ENCODE measurements at places on chromosomes 11 and 22.

DNA sequence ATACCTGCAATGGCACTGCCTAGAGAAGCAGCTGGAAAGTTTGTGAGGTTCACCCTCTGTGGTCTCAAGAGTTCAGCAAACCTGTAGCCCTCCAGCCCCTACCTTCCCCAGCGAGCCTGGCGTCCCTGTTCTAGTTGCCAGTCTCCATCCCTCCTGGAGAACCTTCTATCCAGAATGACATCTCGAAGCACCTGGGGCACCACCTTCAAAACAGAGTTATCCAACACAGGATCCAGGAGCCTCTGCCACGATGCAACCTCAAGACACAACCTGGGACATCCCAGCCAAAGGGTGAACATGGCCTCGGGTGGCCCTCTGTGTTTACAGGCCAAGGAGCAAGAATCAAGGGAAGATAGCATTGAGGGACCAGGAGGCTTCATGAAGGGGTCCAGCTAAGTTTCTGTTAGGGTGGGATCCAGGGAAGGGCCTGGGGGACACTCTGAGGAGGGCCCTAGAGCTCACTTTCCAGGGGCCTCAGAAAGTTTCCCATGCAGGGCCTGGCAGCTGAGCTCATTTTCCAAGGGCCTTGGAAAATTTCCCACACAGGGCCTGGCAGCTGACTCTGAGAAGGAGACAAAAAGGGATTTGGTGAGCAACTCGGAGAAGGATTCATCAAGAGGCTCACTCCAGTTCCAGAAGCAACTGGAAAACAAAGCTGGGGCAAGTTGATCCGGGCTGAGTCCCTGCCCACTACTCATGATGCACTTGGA is 36.9 kb upstream of the SYT13 start:
- no peak for DNase-seq

- no peak for DNase-seq
Measured at GRCh38 chr11:132423266-132423665, 1052.9 kb downstream of the NTM start.

DNA sequence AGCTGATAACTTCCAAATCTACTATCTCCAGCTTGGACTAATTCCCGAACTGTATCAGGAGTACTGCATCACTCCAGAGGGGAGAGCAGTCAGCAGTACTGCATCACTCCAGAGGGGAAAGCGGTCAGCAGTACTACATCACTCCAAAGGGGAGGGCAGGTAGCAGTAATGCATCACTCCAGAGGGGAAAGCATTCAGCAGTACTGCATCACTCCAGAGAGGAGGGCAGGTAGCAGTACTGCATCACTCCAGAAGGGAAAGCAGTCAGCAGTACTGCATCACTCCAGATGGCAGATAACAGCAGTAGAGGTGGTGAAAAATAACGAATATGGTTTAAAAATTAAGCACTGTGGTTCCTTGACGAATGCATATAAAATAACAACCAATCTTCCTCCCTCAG is 8.4 kb downstream of the CWC15 start:
- DNase-seq = no peak

DNA sequence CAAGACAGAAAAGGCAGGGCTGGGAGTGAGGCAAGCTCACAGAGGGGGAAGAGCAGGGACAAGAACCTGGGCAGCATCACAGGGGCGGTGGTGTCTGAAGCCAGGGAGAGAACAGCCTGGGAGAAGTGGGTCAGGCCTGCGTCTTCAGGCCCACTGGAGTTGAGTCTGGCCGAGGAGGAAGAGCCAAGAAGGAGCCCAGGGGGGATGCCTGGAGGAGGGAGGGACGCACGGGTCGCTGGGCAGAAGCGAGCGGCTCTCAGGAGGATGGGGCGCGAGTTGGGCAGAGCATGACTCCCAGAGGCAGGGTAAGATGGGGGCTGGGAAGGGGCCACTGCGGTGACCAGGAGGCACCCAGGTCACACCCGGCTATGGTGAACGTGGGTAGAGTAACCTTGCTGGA is 18.5 kb downstream of the LRFN4 start:
- DNase-seq = no peak

- no peak for DNase-seq
Measured at GRCh38 chr11:109554951-109555350, 133.0 kb downstream of the C11orf87 start.

- peak; percentile 56 for DNase-seq
Measured at GRCh38 chr11:122781378-122782195, 56.7 kb upstream of the CRTAM start.

GRCh38 chr11:15195454-15196200 is 80.9 kb downstream of the INSC start:
- no peak for DNase-seq

GRCh38 chr11:118059246-118059940 is 17.5 kb upstream of the TMPRSS4 start:
- DNase-seq = no peak

DNA sequence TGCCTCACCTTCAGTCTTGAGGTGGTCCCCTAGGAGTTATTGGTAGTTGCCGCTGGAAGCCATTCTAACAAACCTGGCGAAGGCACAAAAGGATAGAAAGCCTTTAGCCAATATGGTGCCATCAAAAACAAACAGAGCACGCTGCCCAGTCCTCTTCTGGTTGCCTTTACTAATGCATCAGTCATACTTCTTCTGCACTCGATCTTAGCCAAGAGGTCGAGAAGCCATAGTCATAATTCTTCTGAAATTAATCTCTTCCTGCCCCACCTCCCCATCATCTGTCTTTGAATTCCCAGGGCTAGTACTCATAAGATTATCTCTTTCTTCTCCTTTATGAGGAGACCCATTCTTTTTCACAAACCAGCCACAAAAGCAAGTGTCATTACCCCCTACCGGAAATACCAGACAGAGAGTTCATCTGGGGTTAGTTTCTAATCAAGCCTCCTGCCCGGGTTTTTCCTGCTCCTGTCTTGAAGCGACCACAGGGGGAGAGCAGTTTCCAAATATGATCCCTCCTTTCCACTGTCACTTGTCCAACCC is 21.4 kb upstream of the EHF start:
- DNase-seq = no peak

DNA sequence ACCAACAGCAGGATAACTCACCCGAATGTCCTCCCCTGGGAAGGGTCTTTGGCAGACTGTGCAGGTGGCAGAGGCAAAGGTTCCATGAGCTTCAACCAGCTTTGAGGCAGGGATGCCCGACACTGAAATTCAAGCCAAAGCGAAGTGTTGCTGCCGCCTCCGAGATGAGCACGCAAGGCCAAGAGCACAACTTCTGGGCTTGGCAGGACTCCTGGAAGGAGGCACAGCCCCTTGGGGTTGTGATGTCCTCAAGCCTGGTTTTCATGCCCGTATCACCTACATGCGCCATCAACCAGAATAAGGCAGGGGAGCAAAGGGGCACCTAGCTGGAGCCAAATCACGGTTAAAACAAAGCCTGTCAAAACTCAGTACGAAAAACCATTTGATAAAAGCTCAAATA is 5.7 kb downstream of the SIRT3 start:
- DNase-seq = no peak

- DNase-seq = no peak
Measured at GRCh38 chr11:76212086-76213035, 6.1 kb upstream of the WNT11 start.

DNA sequence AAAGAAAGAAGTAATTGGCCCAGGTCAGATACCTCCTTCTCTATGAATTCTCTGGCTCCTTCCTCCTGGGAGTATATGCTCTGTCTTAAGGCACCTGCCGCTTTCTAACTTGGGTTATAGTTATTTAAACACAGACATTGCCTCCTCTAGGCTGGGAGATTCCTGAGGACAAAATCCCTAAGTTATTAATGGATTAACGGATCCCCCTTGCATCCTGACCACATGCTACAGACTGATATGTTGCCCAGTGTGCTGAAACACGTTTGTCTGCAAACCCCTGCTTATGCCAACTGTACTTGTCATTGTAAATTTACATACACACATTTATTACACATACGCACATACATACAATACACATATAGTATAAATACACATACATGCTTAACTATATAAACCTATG is 35.3 kb downstream of the PACSIN2 start:
- no peak for DNase-seq

- DNase-seq = no peak
Measured at GRCh38 chr11:110518809-110519514, 89.2 kb downstream of the FDX1 start.

DNA sequence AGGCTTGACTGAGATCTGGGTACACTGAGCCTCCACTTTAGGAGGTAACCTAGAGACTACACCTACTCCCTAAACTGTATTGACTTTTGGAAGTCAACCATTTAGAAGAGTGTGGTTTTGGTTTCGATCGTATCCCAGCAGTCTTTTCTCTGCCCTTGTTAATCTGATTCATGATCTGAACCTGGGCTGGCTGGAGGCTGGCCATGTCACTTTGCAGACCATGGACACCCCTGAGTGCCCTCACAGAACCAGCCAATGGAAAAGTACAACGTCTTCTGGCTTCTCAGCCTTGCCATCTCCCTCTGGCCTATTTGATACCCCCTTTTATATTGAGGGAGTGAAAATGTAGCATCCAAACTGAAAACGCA is 10.8 kb downstream of the EHF start:
- no peak for DNase-seq

DNA sequence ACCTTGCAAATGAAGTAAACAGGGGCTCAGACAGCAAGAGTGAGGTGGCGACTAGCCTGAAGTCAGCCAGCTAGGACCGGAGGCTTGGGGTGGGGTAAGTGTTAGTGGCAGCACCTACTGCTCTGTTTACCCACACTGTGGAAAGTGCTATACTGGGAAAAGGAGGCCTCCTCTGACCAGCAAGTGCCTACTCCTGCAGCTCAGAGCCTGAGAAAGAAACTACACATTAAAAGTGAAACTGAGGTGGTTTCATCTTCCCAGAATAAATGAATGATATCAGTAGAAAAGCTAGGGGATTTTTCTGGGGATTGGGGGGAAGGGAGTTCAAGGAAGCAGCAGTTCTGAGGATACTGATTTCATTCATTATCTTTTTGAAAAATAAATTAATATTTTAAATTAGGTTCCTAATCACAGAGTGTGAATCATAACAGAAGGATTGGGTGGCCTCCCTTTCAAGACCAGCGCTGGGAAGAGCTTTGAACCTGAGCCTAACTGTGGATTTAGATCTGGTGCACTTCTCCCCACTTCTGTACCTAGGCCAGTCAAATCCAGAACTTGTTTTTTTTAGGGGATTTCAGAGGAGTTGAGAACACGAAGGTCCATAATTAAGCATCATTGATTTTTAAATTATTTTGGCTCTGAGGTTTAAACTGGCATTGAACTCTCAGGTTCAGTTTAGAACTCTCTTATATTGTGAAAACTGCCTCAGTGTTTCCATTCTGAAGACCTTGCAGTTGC is 48.1 kb upstream of the GRAMD1B start:
- DNase-seq = no peak

- no peak for DNase-seq
Measured at GRCh38 chr11:68436985-68437926, 23.3 kb upstream of the PPP6R3 start.

DNA sequence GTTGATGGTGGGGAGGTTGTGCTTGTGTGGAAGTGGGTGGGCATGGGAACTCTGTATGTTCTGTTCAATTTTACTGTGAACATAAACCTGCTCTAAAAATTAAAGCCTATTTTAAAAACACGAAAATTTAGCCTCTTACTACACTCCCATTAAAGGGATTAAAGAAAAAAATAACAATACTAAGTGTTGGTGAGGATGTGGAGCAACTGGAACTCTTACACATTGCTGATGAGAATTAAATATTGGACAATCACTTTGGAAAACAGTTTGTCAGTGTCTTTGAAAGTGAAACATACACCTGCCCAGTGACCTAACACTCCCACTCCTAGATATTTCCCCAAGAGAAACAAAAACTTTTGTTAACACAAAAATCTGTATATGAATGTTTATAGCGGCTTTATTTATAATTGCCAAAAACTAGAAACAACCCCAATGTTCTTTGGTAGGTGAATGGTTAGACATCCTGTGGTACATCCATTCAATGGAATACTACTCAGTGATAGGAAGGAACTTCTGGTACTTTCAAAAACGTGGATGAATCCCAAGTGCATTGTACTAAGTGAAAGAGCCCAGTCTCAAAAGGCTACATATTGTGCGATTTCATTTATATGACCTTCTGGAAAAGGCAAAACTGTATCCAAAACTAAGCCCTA is 23.5 kb downstream of the LRRC32 start:
- DNase-seq = no peak

DNA sequence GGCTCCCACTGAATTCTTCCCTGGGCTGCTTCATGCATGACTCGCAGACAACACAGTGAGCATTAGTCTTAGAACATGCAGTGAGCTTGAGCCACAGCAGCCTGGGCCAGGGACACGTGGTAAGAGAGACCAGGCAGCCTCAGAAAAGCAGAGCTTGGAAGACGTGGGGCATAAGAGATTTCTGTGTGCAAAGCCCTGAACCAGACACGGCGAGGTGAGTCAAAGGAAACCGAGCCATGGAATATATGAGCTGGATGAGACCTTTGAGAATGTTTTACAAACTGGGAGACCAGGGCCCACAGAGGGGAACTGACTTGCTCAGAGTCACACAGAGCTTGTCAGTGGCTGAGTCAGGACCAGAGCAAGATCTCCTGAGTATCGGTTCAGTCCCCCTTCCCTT is 8.5 kb upstream of the FXYD6 start:
- no peak for DNase-seq

- DNase-seq = no peak
Measured at GRCh38 chr11:112128483-112129121, 35.3 kb downstream of the IL18 start.

GRCh38 chr11:45486461-45486860 is 179.0 kb downstream of the CHST1 start:
- no peak for DNase-seq

- DNase-seq = no peak
Measured at GRCh38 chr22:21694795-21695429, 29.1 kb downstream of the PPIL2 start.

DNA sequence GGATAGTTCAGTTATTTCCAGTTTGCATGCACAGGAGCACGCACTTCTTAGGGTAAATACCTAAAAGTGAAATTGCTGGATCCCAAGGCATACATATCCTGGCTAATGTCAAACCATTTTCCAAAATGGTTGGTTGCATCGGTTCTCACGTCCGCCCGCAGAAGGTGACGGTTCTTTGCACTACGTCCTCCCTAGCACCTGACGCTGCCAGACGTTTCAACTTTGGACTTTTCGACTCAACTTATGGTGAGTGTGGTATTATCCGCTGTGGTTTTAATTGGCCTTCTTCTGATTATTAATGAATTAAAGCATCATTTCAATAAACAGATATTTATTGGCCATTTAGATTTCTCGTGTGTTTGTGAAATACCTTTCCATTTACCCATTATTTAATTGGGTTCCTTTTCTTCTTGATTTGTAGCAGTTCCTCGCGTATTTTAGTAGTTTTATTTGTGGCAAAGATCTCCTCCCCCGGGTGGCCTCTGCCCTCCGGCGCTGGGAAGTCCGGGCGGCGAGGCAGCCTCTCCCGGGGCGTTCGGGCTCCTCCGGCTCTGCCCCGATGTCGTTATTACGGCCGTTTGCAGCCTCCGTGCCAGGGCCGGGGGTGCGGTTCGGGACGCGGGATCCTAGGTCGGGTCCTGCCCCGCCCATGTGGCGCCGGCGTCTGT is at the start of gene JHY:
JHY (plus strand) TSS at position 571 of the 668 bp plus-strand sequence. CDS start 3,091 bp downstream, outside the sequence.
- DNase-seq = no peak
